Activated CD8-positive, alpha-beta T cell treated with anti-CD3 and anti-CD28 coated beads, Interleukin-2, amount 10 ng/mL, durations not matched to agents 7 days and 5 days (primary cell): ENCODE measurements at places on chromosomes 4 and X.
A peak's percentile ranks its signal among the peaks of the same experiment; 100 is the strongest.

DNA sequence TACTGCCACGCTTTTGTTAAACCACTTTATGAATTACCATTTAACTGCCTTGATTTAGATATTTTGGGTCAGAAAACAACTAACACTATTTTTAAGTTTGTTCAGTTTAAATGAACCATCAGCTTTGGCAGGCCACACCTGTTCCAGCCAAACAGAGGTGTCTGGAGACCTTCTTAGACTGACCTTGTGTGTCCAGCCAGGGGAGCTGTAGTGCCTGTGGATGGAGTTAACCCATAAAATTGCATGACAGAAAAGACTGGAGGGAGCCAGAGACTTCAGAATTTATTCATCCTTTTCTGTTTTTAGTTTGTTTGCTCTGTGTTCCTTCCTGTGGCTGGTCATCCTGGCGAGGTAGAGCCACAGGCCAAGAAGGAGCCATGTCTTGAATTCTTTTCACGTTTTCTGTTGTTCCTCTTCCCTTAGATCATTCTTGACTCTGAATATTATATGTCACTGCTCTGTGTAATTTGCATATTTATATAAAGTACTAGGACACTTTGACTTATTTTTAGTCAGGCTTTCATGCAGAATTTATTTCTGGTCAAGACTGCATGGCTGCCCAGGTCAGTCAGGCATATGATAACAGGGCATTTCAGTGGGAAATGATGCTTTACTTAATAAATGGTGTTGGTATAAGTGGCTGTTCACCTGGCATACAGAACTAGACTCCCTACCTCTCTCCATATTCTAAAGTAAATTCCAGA, 26.7 kb downstream of the HERC3 start:
- DNase-seq, result no peak

DNA sequence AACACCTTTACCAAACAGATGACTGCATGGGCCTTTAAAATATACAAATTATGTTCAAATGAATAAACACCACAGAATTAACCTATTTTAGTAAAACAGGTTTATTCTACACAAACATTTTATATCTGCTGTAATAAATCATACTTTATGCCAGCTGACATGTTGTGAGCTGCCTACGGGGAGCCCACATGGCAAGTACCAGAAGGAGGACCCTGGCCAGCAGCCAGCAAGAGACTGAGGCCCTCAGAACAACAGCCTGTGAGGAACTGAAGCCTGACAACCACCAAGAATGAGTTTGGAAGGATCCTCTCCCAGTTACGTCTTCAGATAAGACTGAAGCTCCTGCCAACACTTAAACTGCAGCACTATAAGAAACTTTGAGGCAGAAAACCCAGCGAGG, 377.0 kb downstream of the PDGFC start:
- no peak for DNase-seq

DNA sequence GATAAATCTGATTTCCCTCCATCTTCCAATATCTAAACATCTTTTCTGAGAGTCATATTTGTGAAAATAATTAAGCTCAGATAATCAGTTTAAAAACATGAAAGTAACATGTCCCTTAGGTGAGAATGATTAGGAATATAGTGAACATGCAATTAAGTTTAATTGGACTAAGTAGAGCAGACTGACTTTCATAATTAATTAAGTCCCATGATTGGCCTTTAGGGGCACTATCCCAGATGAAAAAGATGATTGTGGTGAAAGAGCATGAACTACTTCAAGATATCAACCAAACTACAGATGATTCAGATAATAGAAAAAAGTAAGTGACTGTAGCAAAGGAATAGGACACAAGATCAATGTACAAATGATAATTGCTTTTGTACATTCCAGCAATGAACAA, 758.8 kb downstream of the STIM2 start:
- DNase-seq, result no peak

DNA sequence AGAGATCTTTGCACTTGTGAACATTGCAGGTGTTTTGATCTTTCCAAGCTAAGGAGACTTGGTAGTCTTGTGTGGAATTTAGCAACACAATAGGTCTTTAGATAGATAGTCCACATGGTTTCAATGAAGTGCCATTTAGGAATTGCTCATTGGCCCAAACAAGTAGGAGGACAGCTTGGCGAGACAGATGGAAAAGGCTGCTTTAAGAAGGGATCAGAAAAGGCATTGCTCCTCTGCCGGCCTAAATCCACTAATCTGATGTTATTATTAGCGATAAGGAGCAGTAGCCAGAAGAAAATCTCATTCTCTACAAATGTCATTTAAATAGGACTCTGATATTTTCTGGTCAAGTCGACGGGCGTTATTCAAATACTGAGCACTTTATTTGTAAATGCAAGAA, 99.7 kb downstream of the AFF2 start:
- DNase-seq, result no peak

- peak; percentile 21 for DNase-seq
These were observed 982 bp downstream of the PDLIM5 start for GRCh38 chr4:94452476-94453371.

DNA sequence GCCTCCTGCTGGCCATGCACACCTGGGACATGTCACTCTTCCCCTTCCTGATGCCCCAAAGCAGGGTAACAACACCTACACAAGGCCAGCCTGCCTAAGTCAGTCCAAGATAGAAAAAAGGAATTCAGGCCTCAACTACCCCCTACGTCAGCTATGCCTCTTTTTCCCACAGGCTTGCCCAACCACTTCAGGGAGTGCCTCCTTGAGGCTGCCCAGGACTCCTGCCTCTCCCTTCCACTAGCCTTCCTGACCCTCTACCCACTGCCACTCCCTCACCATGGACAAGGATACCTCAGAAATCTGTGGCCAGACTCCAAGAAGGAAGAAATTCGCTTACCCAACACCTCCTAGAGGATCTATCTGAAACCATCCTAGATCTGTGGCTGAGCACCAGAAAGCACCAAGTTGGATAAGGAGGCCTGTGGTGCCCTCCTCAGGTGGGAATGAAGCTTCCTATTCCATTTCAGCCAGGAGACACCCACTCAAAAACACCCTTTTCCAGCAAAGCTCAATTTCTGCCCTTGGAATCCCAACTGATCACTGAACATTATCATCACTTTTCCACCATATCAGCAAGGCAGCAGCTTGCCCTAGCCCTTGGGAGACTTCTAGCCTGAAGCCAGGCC, 1.8 kb downstream of the KDM5C start:
- no peak for DNase-seq

GRCh38 chr4:151418856-151419255, 9.9 kb downstream of the FHIP1A start:
- no peak for DNase-seq

DNA sequence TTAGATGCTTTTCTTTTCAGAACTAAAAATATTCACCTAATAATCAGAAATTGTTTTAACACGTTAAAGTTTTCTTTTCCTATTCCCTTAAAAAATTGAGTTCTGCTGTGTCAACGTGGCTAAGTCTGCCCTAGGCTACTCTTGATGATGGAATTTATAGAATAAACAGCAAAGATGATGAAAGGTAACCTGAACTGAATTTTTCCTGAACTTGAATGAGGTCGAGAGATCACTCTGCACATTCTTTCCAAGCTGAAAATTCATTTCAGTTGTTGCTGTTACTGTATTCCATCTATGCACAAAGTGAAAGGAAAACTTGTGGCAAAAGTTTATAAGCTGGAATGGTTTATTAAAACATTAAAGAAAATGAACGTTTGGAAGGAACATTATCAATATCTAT, 245.9 kb upstream of the GIMD1 start:
- no peak for DNase-seq

GRCh38 chr4:144614850-144615585, 30.9 kb upstream of the HHIP start:
- DNase-seq, result no peak

DNA sequence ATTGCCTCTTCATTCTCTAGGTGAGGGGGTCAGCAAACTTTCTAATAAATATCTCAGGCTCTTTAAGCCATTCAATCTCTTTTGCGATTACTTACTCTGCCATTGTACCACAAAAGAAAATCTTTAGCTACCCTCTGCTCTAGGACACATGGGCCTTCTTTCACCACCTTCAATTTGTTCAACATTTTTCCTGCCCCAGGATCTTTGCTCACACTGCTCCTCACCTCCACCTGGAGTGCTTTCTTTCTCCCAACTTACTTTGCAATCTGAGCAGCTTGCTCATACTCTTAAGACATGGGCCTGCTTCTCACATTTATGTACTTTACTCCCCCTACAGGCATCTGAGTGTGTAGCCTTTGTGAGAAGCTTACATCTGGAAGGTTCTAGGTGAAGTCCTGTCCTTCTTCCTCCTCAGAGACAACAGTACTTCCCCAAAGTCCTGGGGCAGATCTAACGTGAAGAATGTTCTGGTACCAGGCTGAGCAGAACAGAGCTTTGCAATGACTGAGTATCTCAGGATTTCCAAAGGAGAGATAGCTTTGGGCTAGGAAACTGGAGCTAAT, 55.0 kb upstream of the PRDM5 start:
- DNase-seq, result peak; percentile 33
